Daoy (cell line): ENCODE measurements at places on chromosomes 2 and 18. TPM values are rescaled to one million over a fixed set of nuclear protein-coding genes. Genes with fewer than 3 reads are reported as not detected.

- DNase-seq: no peak
These were observed 99.3 kb downstream of the COPS8 start for GRCh38 chr2:237184919-237185552.

GRCh38 chr2:106552921-106553320 is 65.8 kb downstream of the CD8B2 start:
- DNase-seq: no peak

- no peak for DNase-seq
These were observed 7.3 kb downstream of the ASPRV1 start for GRCh38 chr2:69954084-69954483.

- no peak for DNase-seq
These were observed 203.7 kb upstream of the LYPD1 start for GRCh38 chr2:132873738-132874137.

GRCh38 chr2:144939590-144939989 is 419.7 kb upstream of the ZEB2 start:
- DNase-seq: no peak

- DNase-seq: no peak
These were observed 67.2 kb upstream of the ACYP2 start for GRCh38 chr2:54048117-54048785.

DNA sequence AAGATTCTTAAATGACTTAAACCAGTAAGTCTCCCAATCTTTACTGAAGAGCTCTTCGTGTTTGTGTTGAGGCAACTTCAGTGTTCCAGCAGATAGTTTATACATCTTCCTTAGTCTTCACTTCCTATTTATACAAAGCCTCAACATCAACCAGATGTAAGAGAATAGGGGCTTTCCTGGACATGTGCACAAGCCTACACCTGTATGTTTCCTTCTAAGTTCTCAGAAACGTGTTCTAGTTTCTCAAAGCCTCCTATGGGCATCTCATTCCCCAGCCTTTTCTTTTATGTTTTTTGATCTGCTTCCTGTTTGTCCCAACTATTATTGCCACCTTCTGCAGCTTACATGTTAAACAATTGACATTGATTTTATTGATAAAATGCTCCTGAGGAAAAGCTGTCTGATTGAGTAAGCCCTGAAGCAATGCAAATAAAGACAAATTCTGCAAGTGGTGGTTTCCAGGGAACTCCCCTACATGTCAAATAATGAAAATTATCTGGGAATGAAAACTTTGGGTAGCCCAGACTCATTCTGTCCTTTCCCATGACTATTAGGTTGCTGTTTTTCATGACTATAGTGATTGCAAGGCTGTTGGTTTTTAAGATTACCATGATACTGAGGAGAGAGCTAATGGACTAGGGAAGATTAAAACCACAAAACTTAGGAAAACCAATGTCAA is 663.3 kb upstream of the ACVR2A start:
- no peak for DNase-seq

GRCh38 chr2:214574084-214574781 is 163.4 kb downstream of the VWC2L start:
- DNase-seq: no peak

- DNase-seq: no peak
These were observed 278.7 kb downstream of the NRXN1 start for GRCh38 chr2:50753234-50753633.

- DNase-seq: no peak
These were observed 81.0 kb upstream of the RBM44 start for GRCh38 chr2:237717366-237718276.

- DNase-seq: peak; percentile 89
These were observed 190.4 kb downstream of the FMNL2 start for GRCh38 chr2:152525277-152525838.

DNA sequence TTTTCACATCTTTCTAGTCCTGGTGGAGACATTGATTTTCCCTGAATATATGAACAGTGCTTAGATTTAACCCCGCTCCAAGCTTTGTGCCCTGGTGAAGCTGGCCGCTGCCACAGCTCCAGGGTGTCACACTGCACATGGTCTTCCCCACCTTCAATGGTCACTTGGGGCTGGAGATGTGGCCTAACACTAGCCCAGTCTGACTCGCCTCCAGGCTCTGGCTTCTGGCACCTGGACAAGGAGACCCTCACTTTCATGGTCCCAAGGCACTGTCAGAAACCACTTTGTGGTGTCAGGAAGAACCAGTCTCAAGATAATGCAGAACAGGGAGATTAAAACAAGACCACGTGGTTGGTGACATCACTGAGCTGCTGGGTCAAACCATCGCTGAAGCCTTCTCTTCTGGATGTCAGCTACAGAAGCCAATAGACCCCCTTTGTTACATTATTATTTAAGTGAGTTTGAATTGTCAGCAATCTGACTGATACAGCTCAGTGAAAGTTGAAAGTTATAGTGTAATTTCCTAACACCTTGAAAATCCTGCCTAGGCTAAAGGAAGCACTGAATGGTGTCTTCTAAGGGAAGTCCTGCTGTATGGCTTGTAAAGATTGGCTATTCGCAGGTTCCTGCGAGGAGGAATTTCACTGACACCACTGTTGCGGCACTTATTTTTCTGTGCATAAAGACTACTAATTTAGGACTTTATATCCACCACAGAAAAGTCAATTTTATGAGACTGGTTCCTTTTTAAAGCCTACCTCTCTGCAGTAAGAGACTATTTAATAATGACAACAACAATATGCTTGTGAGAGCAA is 55.0 kb upstream of the CTDP1 start:
- no peak for DNase-seq

- DNase-seq: no peak
These were observed 146.7 kb downstream of the MBP start for GRCh38 chr18:76985951-76986236.

GRCh38 chr2:1611886-1612285 is 132.4 kb downstream of the PXDN start:
- DNase-seq: no peak

GRCh38 chr18:45851161-45851925 is 25.9 kb downstream of the SIGLEC15 start:
- no peak for DNase-seq

- no peak for DNase-seq
These were observed 473 bp downstream of the HJURP start for GRCh38 chr2:233853883-233854240.

DNA sequence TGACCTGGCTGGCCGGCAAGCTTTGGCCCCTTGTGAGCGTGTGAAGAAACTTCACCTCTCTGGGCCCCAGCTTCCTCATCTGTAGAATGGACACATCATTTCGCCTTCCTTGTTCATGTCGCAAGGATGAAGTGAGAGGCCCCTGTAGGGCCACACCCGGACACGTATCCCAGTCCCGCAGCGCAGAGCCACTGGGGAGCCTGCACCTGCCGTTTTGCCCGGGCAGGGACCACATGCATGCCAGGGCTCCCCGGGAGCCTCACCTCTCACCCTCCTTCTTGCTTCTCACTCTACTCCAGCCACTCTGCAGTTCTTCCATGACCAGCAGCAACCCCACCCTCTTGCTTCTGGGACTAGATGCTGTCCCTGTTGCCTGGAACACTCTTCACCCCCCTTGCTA is 77.5 kb downstream of the FAM168B start:
- no peak for DNase-seq

GRCh38 chr18:55841314-55841713 is 253.3 kb upstream of the TCF4 start:
- DNase-seq: no peak

DNA sequence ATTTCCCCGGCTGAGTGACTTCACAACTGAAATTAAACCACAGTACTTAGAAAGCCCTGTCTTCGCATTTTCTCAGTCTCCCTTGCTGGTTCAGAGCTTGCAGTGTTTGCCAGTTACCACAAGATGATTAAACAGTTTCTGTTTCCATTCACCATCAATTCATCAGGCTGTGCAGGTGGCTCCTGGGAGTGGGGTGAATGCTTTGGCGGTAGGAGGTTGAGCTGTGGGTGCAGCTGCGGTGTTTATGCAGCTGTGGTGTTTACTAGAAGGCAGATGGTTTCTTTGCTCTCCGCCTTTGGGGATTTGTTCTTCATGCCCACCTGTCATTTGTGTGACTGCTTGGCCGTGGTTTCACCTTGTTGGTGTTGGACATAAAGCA is 16.1 kb downstream of the ACOXL start:
- peak; percentile 73 for DNase-seq

GRCh38 chr18:67243799-67244587 is 272.5 kb downstream of the DSEL start:
- DNase-seq: no peak

GRCh38 chr2:241802421-241803318 is 6.3 kb upstream of the NEU4 start:
- DNase-seq: no peak

GRCh38 chr18:48742304-48742703 is 203.5 kb downstream of the CTIF start:
- no peak for DNase-seq

DNA sequence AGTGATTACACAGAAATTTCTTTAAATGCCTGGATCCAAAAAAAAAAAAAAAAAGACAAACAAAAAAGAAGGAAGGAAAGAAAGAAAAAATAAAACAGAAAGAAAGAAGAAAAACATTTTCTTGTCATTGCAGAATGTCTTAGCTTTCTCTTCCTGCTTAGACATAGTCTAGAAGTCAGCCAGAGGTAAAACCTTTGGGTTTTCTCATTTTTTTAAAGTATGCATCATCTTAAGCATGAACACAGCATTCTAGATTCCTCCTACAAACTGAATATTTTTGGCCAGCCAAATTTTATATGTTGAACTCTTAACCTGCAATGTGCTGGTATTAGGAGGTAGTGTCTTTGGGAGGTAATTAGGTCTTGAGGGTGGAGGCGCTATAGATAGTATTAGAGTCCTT is 243.9 kb downstream of the TRIB2 start:
- DNase-seq: no peak

SEPTIN10 gene
- 42.9 and 56.0 TPM in 2 replicates for total RNA-seq

TUBA3D gene
- not detected in 2 replicates for total RNA-seq

CSRNP3 gene
- 0.83 and 2.7 TPM in 2 replicates for total RNA-seq

SPC25 gene
- 59.7 and 148 TPM in 2 replicates for total RNA-seq

KIAA2012 gene
- not detected in 2 replicates for total RNA-seq

CXCR1 gene
- total RNA-seq: not detected in 2 replicates

UGT1A10 gene
- 8.2 and 13.4 TPM in 2 replicates for total RNA-seq

ZNF892 gene
- 1.7 and 5.3 TPM in 2 replicates for total RNA-seq

THUMPD2 gene
- total RNA-seq: 13.6 and 15.8 TPM in 2 replicates

ELAC1 gene
- total RNA-seq: 8.3 and 13.0 TPM in 2 replicates

ASAP2 gene
- total RNA-seq: 20.3 and 22.7 TPM in 2 replicates

SLC5A7 gene
- total RNA-seq: not detected in 2 replicates

RAD51AP2 gene
- total RNA-seq: not detected in 2 replicates

SLC23A3 gene
- total RNA-seq: 0.63 and 0.86 TPM in 2 replicates

FAM161A gene
- total RNA-seq: 2.7 and 4.0 TPM in 2 replicates
